ENCODE measurements at places on chromosomes 5 and 9. TPM values are rescaled to one million over a fixed set of nuclear protein-coding genes. Genes with fewer than 3 reads are reported as not detected.

The FOXD4L5 gene
- total RNA-seq = not detected

The PAIP1 gene
- 103 TPM for total RNA-seq

The GPRIN1 gene
- total RNA-seq = 7.1 TPM

The HTR4 gene
- total RNA-seq = not detected

The TMEM232 gene
- total RNA-seq = not detected

Measured in A549 treated with CORT108297 at 1 μM for 4 hours (cell line).